ENCODE measurements at places on chromosomes 3 and 15. TPM values are rescaled to one million over a fixed set of nuclear protein-coding genes. Genes with fewer than 3 reads are reported as not detected.

Gene SLC27A2
- 0.24 TPM for total RNA-seq

Gene ULK4
- 3.7 TPM for total RNA-seq

Gene CNOT10
- 12.5 TPM for total RNA-seq

Gene GOLGA6D
- not detected for total RNA-seq

GRCh38 chr3:142615171-142615570, 19.0 kb downstream of the PLS1 start:
- no peak for DNase-seq

DNA sequence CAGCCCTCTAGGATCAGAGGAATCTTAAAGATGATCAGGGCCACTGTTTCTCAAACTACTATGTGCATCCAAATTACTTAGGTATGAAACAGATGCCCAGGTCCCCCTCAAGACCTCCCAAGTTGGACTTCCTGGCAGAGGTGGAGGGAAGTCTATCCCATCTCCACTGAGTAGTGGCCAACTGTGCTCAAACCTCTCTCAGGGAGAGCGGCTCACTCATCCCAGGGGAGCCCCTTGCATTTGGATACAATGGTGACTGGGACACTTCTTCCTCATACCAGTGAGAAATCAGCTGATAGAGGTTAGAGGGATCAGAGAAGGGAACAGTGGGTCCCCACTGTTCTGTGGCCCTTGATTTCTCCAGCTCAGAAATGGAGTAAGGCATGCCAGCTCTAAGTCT, 8.7 kb upstream of the WNT7A start:
- no peak for DNase-seq

DNA sequence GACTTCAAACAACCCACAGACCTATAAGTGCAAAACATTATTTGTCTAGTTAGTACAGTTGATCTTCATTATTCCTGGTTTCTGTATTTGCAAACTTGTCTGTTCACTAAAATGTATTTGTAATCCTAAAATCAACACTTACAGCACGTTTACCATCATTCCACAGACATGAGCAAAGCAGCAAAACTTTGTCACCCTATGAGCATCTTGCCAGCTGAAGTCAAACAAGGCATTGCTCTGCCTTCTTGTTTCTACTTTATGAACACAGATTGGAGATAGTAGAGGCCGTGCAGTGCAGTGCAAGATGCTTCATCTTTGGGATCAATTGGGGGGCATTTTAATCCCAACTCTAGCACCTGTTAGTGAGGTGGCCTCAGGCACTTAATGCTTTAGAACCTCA, 202.1 kb downstream of the NLGN1 start:
- DNase-seq: no peak

Data from Right ventricle myocardium superior (tissue), 1 donor.